ENCODE measurements at places on chromosomes 13 and 19. TPM values are rescaled to one million over a fixed set of nuclear protein-coding genes. Genes with fewer than 3 reads are reported as not detected.

DNA sequence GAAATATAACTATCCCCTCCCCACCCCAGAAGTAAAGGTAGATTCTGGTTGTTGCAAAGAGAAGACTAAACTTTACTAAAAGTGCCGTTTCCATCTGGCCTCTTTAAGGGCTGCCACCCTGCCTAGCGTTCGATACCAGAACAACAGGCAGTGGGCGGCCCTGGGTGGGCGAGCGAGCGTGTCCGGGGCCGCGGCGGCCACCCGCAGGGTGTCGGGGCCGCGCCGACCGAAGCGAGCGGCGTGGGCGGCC, 2.6 kb downstream of the FGF9 start:
- DNase-seq, result no peak

GRCh38 chr19:55457683-55458457, 3.6 kb downstream of the ISOC2 start:
- DNase-seq, result no peak

The CBY2 gene
- not detected for polyA plus RNA-seq

DNA sequence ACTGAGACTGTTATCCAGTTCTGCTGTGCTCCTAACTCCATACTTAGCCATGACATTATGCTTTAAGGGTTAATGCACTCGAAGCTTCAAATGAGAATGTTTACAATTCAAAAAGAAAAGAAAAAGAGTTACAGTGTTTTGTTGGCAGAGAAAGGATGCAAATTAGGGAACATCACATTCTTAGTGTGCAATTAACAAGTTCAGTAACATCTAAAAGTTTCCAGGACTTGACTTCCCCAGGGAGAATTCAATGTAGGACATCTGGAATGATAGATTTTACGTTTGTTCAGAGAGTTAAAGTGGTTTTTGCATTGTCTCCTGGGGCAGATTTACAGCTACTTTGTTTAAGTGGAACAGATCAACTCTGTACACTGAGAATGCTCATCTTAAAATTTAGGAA, 525.2 kb downstream of the LIG4 start:
- no peak for DNase-seq

DNA sequence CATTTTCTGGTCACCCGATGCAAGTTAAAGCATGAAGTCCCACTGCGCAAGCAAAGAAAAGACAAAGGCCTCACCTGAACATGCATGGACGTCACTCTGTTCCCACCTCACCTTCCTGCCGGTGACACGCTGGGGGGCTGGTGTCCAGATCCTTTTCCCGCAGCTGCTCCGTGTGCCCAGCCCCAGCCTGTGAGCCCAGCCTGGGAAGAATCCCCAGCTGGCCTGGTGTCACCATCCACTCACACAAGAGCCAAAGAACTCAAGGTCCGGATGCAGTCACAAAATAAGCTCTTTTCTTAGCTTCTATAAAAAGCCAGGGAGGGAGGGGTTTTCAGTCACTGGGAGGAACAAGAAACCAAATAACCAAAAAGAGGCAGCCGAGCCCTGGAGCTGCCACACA, 249.9 kb downstream of the COL4A1 start:
- DNase-seq, result no peak

- DNase-seq, result no peak
Measured at GRCh38 chr19:56119582-56119978, 1.5 kb downstream of the ZNF787 start.
